ENCODE measurements at places on chromosomes 3 and 15. TPM values are rescaled to one million over a fixed set of nuclear protein-coding genes. Genes with fewer than 3 reads are reported as not detected.

GRCh38 chr3:108311797-108312196, 15.4 kb downstream of the HHLA2 start:
- no peak for DNase-seq

DNA sequence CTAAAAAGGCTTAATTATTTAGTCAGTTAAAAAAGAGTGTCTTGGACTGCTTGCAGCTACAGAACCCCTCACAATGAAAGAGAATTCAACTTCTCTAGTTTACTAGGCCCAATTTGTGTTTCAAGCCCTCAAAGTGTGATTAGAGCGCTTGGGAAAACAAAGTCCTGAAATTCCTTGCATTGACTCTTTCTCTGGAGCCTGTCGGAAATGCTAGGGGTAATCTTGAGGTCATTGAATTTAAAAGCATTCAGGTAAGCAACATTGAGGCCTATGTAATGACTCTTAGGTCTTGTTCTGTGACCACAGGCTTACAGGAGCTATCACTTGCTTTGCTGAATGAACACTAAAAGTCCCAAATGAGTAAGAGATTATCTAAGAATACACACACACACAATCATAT, 186.0 kb downstream of the NLGN1 start:
- no peak for DNase-seq

DNA sequence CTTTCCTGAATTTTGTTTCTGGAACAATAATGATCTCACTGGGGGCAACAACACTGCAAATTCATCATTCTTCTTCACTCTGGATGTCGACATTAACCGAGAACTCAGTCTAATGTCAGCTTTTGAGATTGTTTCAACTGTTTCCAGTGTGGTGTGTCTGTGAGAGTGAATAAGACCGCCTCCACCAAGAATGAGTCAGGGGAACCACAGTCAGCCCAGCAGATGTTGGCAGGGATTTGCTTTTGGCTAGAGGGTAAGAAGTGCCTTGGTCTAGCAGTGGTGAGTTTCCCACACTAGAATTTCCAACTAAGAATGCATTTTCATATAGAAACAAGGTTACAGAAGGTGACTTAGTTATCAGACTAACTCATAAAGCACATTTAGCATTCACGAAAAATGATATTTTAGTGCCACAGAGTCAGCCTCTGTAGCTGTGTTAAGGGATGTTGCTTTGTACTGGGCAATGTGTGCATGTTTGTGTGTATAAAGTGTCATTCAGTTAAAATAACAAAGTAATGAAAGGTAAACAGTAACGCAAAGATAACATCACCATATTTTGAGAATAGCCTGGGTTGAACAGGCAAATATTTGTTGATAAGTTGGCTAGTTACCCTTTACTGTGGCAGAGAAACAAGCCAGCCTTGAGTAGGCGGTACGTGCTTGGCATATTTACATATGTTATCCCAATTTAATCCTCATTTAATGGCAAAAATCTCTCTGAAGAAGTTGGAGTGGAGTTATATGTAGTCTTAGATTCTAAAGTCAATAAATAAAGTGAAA, 33.8 kb downstream of the DRD3 start:
- DNase-seq: peak; percentile 65

GRCh38 chr3:38314112-38314763, 32.1 kb downstream of the SLC22A14 start:
- no peak for DNase-seq

GRCh38 chr3:83523470-83524073, 1435.2 kb upstream of the CADM2 start:
- peak; percentile 26 for DNase-seq

DNA sequence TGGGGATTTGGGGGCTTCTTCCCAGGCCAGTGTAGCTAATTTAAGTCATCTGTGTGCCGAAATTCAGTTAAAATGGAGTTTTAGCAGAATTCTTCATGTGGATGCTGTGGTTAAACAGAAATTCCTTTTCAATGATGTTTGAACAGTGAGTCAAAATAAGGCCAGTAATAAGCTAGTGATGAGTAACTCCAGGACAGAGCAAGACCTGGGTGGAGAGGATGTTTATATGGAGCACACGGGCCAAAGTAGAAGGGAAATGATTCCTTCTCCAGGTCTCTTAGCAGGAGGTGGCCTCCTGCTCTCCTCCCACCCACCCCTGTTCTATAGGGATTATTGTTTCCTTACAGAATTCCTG, 31.9 kb upstream of the UACA start:
- no peak for DNase-seq

- DNase-seq: no peak
Observed at GRCh38 chr3:179177611-179178010, 29.5 kb downstream of the PIK3CA start.

GRCh38 chr3:23662079-23662617, 143.6 kb upstream of the UBE2E1 start:
- no peak for DNase-seq

DNA sequence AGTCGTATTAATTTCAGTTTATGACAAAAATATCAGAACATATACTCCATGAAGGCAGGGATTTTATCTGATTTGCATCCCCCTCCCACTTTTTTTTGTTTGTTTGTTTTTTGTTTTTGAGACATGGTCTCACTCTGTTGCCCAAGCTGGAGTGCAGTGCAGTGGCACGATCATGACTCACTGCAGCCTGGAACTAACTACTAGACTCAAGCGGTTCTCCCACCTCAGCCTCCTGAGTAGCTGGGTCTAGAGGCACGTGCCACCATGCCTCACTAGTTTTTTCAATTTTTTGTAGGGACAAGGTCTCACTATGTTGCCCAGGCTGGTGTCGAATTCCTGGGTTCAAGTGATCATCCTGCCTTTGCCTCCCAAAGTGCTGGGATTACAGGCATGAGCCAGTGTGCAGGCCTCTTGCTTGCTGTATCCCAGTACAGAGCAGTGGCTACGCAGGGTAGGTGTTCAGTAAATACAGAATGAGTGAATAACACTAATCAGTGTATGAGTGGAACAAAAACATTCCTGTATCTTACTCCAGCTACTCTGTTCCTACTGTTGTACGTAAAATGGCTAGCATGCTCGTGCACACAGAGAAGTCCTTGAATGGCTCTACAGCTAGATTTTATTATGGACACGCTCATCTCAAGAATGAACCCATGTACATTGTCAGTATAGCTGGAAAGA, 272.4 kb downstream of the FOXP1 start:
- peak; percentile 41 for DNase-seq

GRCh38 chr3:53030619-53031449, 15.0 kb downstream of the SFMBT1 start:
- DNase-seq: peak; percentile 71

DNA sequence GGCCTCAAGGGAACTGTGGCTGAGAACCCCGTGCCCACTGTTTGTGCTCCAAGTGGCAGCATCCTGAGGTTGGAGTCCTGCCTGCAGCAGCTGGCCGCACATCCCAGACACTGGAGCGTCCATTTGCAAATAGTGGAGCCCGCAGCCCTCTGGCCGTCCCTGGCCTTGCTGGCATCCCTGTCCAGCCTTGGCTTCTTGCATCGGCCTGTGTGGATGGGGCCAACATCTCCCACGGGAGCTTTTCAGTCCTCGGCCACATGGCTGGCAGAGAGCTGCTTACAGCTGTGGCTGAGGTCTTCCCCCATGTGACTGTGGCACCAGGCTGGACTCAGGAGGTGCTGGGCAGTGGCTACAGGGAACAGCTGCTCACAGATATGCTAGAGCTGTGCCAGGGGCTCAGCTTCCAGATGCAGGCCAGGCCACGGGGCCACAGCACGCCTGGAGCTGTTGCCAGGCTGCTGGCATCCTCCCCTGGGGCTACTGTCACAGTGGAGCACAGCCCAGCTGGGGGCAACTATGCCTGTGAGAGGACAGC, 71.2 kb downstream of the FAM43A start:
- no peak for DNase-seq

- no peak for DNase-seq
Observed at GRCh38 chr3:58022490-58022889, 14.3 kb downstream of the FLNB start.

DNA sequence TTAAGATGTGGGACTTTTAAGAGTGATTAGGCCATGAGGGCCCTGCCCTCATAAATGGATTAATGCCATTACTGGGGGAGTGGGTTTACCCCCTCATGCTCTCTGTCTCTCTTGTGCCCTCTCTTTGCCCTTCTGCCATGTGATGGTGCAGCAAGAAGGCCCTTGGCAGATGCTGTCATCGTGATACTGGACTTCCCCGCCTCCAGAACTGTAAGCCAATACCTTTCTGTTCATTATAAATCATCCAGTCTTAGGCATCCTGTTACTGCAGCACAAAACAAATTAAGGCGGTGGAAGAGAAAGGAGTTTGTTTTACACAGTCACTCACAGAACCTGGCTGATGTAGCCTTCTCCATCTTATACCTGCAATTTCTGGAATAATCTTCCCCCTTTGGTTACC, 360.3 kb upstream of the TBL1XR1 start:
- DNase-seq: no peak

DNA sequence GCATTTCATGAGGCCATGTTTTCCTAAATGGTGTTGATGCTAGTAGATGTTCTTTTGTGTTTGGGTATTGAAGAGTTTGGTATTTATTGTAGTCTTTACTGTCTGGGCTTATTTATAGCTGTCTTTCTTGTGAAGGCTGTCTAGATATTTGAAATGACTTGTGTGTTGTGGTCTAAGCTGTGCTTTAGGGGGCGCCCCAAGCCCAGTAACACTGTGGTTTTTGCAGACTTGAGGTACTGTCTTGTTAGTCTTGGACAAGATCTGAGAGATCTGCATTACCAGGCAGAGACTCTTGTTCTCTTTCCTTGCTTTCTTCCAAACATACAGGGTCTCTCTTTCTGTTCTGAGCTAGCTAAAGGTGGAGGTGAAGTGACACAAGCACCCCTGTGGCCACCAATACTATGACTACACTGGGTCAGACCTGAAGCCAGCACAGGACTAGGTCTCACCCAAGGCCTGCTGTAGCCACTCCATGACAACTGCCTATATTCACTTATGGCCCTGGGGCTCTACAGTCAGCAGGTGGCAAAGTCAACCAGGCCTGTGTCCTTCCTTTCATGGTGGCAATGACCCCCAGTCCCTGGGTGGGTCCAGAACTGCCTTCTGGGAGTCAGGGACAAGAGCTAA, 152.1 kb upstream of the TBC1D5 start:
- DNase-seq: peak; percentile 63

DNA sequence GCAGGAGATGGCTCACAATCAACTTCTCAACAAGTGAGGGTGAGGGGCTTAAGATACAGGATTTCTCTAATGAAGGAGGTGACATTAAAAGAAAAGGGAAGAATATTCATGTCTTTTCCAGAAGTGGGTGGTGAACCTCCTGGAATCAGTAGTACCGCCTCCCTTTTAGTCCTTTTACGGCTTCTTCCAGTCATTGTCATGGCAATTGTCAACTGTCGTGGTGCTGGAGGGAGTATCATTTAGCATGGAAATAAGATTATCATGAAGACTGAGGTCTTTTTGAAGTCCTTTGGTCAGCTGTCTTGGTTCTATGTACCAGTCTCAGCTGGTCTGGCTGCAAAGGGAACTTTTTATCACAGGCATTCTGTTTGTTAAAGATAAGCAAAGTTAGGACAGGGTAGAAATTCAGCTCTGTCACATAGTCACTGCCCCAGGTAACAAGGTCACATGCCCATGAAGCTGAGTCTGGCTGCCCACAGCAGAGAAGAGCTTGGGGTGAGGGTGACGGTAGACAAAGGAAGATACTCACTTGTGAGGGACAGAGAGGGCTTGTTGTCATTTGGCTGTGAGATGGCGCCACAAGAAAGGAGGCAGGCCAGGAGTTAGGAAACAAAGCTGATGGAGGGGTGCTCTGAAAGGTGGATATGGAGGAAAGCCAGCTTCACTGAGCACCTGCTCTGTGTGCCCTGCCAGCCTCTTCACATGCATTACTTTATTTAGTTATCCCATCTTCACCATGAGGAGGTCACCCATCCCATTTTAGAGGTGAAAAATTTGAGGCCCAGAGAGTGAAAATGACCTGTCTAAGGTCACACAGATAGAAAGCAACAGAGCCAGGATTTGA, 228.2 kb upstream of the TRIM42 start:
- no peak for DNase-seq

- no peak for DNase-seq
Observed at GRCh38 chr15:37709669-37710068, 224.8 kb upstream of the TMCO5A start.

DNA sequence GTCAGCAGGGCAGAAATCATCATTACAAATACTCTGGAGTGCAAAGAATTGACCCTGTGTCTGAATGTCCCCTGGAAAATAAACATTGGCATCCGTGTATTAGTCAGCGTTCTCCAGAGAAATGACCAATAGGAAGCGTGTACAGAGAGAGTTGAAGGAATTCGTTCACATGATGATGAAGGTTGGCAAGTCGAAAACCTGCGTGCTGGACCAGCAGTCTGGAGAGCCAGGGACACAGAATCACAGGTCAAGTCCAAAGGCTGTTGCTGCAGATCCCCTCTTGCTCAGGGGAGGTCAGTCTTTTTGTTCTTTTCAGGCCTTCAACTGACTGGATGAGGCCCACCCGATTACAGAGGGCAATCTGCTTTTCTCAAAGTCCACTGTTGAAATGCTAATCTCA, 16.6 kb downstream of the GP9 start:
- no peak for DNase-seq

GRCh38 chr3:9946112-9947024, 5.8 kb downstream of the PRRT3 start:
- peak; percentile 83 for DNase-seq

DNA sequence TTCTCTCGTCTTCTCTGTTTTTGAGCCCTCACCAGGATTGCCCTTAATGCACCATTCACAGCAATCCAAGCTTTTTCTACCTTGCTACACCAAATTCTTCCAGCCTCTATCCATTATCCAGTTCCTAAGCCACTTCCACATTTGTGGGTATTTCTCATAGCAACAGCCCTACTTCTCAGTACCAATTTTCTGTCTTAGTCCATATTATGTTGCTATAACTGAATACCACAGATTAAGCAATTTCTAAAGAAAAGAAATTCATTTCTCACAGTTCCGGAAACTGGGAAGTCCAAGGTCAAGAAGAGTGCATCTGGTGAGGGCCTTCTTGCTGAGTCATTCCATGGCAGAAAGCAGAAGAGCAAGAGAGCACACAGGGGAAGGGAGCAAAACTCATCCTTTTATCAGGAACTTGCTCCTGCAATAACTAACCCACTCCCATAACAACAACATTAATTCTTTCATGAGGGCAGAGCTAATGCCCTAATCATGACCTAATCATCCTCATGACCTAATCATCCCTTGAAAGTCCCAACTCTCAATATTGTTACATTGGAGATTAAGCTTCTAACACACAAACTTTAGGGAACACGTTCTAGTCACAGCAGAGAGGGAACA, 9.7 kb upstream of the EIF1B start:
- DNase-seq: no peak

Gene KBTBD12
- total RNA-seq: not detected

Gene LEKR1
- total RNA-seq: 0.40 TPM

Gene ITGA11
- 3.6 TPM for total RNA-seq

Gene FETUB
- not detected for total RNA-seq

Gene TERC
- 29.0 TPM for total RNA-seq

Gene ANKRD34C
- total RNA-seq: not detected

Gene SLC2A2
- not detected for total RNA-seq

Gene SLC6A1
- not detected for total RNA-seq

Gene ASB14
- not detected for total RNA-seq

Gene SLC22A14
- not detected for total RNA-seq

Gene PCSK6
- 2.7 TPM for total RNA-seq
